OCI-LY7 (cell line): ENCODE measurements at places on chromosomes 2 and 18. TPM values are rescaled to one million over a fixed set of nuclear protein-coding genes. Genes with fewer than 3 reads are reported as not detected.

SERPINB11 gene
- total RNA-seq, result not detected in 2 replicates

TTC32 gene
- total RNA-seq, result 26.3 and 32.9 TPM in 2 replicates

SUPT7L gene
- total RNA-seq, result 33.0 and 35.8 TPM in 2 replicates

DNA sequence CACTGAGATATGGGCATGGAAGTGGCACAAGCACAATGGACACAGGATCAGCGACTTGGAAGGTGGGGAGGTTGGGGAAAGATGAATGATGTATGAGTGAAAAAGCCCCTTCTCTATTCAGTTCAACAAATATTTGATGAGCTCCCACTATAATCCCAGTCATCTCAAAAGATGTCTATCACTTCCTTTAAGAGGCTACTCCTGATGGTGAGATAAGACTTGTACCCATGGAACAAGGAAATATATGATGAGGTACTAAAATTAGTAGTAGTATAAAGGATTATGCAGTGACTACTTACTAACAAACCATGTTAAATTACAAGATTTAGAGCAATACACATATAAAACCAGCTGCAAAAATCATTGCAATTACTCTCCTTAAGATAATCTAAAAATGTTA lies 107.8 kb upstream of the COL5A2 start:
- DNase-seq, result no peak

SKOR2 gene
- total RNA-seq, result not detected in 2 replicates

GRCh38 chr18:25097057-25097456 lies 254.9 kb downstream of the ZNF521 start:
- no peak for DNase-seq

DNA sequence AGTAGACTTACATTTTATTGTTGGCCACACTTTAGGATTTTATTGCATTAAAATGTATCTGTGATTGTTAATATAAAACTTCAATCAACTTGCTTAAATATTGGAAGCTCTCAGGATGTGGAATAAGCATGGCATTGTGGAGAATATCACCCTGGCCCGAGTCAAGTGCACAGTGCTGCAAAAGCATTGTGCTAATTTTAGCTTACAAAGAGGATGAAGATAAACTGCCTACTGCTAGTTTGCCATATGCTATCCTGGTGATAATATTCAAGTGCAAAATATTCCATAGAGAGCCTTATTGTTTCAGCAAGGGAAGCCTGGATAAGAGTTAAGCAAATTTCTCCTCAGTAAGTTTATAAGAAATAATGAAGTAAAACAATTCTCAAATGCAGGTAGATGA lies 54.5 kb downstream of the MEIS1 start:
- no peak for DNase-seq

KANSL1L gene
- total RNA-seq, result 22.0 and 29.6 TPM in 2 replicates

- DNase-seq, result peak; percentile 82
Measured at GRCh38 chr18:24928301-24928878, 423.6 kb downstream of the ZNF521 start.

- DNase-seq, result no peak
Measured at GRCh38 chr18:3330622-3331021, 68.7 kb downstream of the MYL12B start.

TAF4B gene
- total RNA-seq, result 50.1 and 54.6 TPM in 2 replicates

SERPINB13 gene
- not detected in 2 replicates for total RNA-seq

GRCh38 chr18:35326695-35327387 lies 17.4 kb downstream of the ZNF24 start:
- no peak for DNase-seq

- peak; percentile 34 for DNase-seq
Measured at GRCh38 chr2:54725343-54726099, 2.1 kb downstream of the EML6 start.

DNA sequence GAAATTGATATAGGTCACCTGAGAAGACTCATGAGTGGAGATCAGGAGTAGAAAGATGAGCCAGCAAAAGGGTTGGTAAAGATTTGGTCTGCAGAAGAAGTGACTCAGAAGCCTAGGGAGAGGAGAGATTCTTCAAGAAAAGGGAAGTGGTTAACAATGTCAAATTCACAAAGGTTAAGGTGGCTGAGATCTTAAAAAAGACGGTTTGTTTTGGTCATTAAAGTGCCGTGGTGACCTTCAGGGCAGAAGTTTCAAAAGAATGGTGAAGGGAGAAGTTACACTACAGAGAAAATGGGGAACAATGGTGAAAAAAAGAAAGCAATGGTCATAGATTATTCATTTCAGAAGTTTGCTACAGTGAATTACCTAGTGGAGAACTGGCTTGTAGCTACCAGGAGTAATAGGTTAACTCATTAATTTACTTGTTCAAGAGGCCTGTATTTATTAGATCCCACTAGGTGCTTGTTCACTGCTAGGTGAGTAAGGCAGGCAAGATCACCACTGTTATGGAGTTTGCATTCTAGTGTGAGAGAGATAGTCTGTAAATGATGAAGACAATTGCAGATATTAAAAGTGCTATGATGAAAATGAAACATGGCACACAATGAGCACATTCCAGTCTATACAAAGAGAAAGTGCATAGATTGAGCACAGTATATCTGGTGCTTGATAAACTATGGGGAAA lies 43.0 kb downstream of the FBXO48 start:
- peak; percentile 81 for DNase-seq

- no peak for DNase-seq
Measured at GRCh38 chr2:100422320-100423055, 5.0 kb upstream of the CHST10 start.

DNA sequence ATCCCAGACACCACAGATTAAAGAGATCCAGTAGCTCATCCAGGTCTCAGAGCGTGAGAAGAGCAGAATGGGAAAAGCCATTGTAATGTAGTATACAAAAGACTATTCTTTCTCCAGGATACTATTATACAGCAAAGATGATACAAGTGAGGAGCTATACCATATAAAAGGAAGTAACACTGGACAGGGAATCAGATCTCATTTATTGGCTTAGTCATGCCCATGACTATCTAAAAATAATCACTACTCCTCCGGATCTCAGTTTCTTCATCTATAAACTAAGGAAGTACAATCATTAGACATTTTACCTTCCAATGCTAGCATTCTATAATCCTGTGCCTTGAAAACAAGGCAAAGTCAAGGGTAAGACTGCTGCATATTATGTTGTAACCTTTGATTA lies 19.4 kb downstream of the KRCC1 start:
- DNase-seq, result no peak

DNA sequence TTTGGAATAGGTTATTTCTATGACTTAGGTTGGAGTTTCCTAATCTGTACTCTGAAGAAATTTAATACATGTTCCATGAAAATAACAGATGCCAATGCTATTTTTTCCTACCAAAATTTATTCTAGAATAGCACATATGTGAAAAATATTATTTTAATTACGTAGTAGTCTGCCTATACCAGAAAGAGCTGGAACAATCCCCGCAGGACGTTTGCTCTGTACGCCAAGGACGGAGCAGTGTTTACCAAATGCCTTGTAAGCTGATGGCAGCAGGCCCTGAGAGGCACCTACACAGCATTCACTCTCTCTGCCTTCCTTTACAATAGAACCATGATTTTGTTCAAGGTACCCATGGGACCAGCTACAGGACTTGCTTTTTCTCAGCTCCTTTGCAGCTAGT lies 16.8 kb upstream of the SLC1A4 start:
- no peak for DNase-seq

BOLL gene
- not detected in 2 replicates for total RNA-seq

- no peak for DNase-seq
Measured at GRCh38 chr18:2459886-2460285, 111.4 kb downstream of the METTL4 start.

HOXD1 gene
- total RNA-seq, result not detected in 2 replicates

DNA sequence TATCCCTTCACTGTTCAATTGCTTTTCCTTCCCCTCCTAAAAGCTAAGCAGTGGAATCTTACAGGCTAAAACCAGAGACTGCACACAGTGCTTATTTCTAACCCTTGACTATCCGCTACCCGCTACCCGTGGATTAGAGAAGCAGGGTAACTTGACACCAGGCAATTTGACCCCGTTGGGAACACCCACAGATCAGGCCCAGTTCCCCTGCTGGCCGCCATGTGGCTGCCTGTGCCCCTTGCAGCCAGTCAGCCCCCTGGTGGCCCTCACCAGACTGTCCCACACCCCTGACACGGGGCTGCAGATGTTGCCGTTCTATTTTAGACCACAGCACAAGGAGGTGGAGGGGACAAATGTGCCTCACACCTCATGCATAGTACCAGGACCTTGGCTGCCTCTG lies 74.8 kb downstream of the TXNL1 start:
- DNase-seq, result peak; percentile 1

- no peak for DNase-seq
Measured at GRCh38 chr2:11494310-11494709, 28.3 kb upstream of the E2F6 start.

DNA sequence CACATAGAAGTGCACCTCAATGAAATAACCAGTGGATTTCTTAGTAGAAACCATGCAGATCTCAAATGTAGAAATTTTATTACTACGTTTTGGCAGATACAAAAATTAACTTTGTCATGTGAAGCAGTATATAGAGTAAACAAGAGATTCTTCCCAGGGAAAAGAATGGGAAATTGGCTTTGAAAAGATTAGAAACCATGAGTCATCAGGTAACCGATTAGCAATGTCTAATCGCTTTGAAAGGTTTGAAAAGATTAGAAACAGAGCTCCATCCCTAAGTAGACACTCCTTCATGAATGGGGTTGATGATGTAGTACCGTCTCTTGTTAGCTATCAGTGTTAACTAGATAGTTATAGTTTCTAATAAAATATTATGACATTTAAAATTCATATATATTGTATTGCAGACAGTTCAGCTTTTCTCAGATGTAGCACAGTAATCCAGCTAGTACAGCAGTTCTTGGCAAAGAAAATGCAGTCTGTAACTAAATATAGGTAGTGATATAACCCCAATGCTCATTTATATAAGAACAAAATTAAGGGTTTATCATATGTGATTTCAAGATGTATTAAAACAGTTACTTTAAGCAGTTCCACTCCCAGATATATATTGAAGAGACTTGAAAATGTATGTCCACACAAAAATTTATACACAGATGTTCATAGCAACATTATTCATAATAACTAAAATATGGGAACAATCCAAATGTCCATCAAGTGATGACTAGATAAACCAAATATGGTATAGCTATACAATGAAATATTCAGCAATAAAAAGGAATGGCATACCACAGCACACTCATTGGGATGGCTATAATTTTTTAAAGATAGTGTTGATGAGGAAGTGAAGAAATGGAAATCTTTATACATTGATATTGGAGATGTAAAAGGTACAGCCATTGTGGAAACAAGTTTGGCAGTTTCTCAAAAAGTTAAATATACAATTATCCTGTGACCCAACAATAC lies 113.9 kb downstream of the PTPN4 start:
- no peak for DNase-seq

DNA sequence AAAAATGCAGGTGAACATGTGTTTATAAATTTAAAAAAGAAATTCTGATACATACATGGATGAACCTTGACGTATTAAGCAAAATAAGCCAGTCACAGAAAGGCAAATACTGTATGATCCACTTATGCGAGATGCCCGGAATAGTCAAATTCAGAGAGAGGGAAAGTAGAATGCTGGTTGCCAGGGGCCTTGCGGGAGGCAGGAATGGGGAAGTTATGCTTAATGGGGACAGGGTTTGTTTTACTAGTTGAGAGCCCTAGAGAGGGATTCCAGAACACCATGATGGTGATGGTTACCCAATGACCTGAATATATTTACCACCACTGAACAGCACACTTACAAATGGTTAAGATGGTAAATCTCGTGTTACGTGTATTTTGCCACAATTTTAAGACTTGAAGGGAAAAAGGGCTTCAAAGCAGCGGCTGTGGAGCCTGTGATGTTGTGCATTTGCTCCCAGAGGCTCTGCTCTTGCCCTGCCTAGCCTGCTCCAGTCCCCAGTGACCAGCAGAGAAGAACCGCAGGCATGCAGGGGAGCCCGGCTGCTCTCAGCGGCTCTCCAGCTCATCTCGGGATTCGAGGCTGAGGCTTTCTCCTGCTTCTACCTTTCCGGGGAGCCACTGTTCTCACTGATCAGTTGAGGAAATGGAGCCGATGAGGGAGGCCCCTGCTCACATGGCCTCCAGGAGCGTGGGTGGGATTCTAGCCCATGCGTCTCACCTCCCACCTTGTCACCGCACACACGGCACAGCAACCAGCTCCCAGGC lies 51.7 kb upstream of the TFCP2L1 start:
- no peak for DNase-seq

DNA sequence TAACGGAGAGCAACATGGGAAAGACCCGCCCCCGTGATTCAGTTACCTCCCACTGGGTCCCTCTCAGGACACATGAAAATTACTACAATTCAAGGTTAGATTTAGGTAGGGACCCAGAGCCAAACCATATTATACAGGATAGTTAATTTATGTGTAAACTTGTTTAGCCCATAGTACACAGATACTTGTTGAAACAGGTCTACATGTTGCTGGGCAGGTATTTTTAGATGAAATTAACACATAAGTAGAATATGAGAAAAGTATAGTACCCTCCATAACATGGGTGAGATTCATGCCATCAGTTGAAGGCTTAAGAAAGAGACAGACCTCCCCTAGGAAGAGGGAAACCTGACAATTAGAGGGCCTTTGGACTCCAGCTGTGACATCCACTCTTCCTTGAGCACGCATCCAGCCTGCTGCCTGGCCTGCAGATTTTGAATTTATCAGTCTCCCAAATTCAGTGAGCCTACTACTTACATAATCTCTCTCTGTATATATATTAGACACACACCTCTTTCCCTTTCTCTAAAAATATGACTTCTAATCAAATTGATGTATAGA lies 463.5 kb upstream of the NETO1 start:
- DNase-seq, result no peak

BMP10 gene
- not detected in 2 replicates for total RNA-seq

GRCh38 chr2:120740375-120740764 lies 4.7 kb downstream of the GLI2 start:
- no peak for DNase-seq

XDH gene
- not detected in 2 replicates for total RNA-seq
